ENCODE measurements at places on chromosomes 6 and 20. TPM values are rescaled to one million over a fixed set of nuclear protein-coding genes. Genes with fewer than 3 reads are reported as not detected.

SLC26A8 gene
- total RNA-seq = under 0.01 TPM

DEFB132 gene
- total RNA-seq = not detected

FUT9 gene
- not detected for total RNA-seq

HSPA1L gene
- total RNA-seq = 0.85 TPM

NOX3 gene
- not detected for total RNA-seq

PTPRK gene
- total RNA-seq = 104 TPM

OLIG3 gene
- total RNA-seq = not detected

SLC24A3 gene
- total RNA-seq = not detected

FAM83B gene
- total RNA-seq = not detected

RSPO3 gene
- 0.19 TPM for total RNA-seq

BAK1 gene
- 23.5 TPM for total RNA-seq

APOBEC2 gene
- not detected for total RNA-seq

NOL4L gene
- 16.5 TPM for total RNA-seq

ECT2L gene
- not detected for total RNA-seq

TGM3 gene
- total RNA-seq = not detected

PDYN gene
- not detected for total RNA-seq

SCGN gene
- not detected for total RNA-seq

COL12A1 gene
- total RNA-seq = 3.7 TPM

GCNT2 gene
- 53.9 TPM for total RNA-seq

CLVS2 gene
- total RNA-seq = not detected

FLRT3 gene
- 0.51 TPM for total RNA-seq

MRPL14 gene
- total RNA-seq = 48.1 TPM

LPIN3 gene
- total RNA-seq = 1.5 TPM

L3MBTL3 gene
- 54.7 TPM for total RNA-seq

APMAP gene
- total RNA-seq = 90.7 TPM

ERVFRD-1 gene
- total RNA-seq = 0.05 TPM

CST8 gene
- not detected for total RNA-seq

MRPS10 gene
- 34.0 TPM for total RNA-seq

WFDC12 gene
- not detected for total RNA-seq

HLA-DPB1 gene
- 22.4 TPM for total RNA-seq

MLIP gene
- 4.4 TPM for total RNA-seq

DOK5 gene
- 0.34 TPM for total RNA-seq
